Activated CD8-positive, alpha-beta memory T cell treated with anti-CD3 and anti-CD28 coated beads for 1 hour (primary cell): ENCODE measurements at places on chromosomes 5 and 9.

GRCh38 chr9:134375430-134376385 lies 49.5 kb downstream of the RXRA start:
- DNase-seq, result no peak

- DNase-seq, result peak; percentile 24
Measured at GRCh38 chr9:107425101-107426025, 64.2 kb downstream of the KLF4 start.

DNA sequence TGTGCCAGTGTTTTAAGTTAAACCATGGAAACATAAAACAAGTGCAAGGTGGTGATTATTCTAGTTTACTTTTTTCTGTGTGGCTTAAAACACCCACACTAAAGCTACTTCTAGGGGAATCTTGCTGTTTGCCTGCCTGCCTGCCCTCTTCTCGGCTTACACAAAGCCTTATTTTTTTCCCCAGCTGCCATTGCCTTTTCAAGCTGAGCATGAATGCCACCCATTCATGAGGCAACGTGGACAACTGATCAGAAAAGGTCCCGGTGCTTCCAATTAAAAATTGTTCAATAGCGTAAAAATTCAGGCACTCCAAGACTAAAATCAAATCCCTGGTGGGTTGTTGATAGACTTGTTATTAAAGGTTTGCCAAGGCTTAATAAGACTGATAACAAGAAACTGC lies 401.4 kb downstream of the TMEM161B start:
- DNase-seq, result no peak

- no peak for DNase-seq
Measured at GRCh38 chr5:10583663-10584572, 20.0 kb downstream of the ANKRD33B start.

DNA sequence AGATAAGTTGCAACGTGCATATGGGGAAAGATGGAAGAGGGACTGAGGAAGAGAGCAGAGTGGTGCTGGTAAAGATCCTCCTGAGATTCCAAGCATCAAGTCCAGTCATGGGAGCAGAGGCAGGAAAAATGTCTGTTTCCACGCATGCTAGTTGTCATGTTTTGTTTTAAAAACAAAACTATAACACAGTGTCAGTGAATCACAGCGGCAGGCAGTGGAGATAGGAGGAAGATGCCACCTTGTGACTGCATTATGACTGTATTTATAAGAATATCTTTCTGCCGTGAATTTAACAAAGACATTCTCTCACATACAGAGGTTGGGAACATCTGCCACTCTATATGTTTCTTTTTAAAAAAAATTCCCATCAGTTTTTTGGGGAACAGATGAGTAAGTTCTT lies 3.7 kb upstream of the SVEP1 start:
- no peak for DNase-seq

GRCh38 chr9:97633859-97634490 lies 354 bp downstream of the NCBP1 start:
- no peak for DNase-seq
